ENCODE measurements at places on chromosomes 2 and 18. TPM values are rescaled to one million over a fixed set of nuclear protein-coding genes. Genes with fewer than 3 reads are reported as not detected.

Gene SGO2
- total RNA-seq, result 25.6 TPM

Gene CABYR
- 5.4 TPM for total RNA-seq

GRCh38 chr2:157789933-157790511 is 86.1 kb downstream of the ACVR1 start:
- no peak for DNase-seq

DNA sequence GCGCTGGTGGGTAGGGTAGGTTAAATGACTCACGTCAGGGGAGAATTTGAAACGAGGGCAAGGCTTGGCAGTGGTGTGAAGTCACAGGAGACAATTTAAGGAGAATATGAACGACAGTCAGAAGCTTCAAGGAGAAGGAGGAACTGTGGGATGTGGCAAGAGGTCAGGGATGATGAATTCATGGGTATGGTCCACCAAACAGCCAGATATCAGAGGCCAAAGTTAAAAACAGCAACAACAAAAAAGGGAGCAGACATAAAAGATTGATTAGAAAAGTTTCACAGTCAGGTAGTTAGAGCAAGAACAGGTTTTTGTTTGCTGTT is 1.4 kb upstream of the ZNF396 start:
- no peak for DNase-seq

DNA sequence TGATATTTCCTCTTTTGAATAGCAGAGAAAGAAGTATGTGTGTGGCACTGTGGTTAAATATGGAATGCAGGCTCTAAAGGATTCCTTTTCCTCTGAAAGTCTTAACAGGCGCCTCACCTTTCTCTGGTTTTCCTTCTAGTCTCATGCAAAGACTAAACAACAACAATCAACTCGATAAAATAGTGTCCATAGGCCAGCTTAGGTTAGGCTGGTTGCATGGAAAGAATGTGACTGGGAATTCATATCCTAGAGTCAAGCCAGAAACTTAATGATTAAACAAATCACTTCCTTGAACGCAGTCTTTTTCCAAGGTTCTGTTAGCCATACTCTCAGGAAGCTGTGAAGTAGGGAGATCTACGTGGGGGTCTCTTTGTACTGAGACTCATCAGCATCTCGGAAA is 800.8 kb upstream of the ID2 start:
- DNase-seq, result no peak

DNA sequence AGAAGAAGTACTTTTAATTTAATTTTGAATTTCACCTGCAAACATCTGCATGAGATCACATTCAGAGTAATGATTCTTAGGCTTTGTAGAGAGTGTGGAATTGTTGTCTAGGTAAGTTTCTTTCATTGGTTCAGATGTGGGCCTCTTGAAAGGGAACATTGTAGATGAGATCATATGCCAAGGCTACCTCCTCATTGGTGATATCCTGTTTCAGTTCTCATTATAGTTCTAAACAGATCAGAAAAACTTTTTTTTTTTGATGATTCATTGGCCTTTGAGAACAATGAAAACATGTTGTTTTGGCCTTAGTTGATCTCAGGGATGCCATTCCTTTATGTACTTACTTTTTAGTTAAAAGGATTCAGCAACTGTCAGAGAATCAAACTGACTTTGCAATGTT is 44.5 kb downstream of the EML6 start:
- DNase-seq, result peak; percentile 69

- no peak for DNase-seq
Observed at GRCh38 chr2:10157293-10157692, 34.8 kb downstream of the RRM2 start.

- DNase-seq, result no peak
Observed at GRCh38 chr2:74659462-74659861, 5.4 kb downstream of the SEMA4F start.

- no peak for DNase-seq
Observed at GRCh38 chr2:70943205-70943871, 7.6 kb downstream of the ATP6V1B1 start.

DNA sequence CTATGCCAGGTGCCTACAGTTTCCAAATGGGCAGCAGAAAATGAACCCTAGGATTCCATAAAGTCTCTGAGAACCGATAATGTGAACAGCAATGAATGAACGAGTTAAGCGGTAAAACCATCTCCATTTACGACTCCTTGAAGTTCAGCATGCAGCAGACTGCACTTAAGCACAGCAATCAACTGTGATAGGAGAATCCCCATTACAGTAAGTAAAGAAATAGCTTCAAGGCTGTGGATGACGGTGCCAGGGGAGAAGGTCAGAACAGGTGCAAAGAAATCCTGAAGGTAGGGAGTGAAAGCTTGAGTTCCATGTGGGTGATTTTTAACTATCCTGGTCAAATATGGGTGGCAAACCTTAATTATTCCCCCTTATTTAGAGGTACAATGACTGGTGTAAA is 444.4 kb downstream of the NCKAP5 start:
- no peak for DNase-seq

DNA sequence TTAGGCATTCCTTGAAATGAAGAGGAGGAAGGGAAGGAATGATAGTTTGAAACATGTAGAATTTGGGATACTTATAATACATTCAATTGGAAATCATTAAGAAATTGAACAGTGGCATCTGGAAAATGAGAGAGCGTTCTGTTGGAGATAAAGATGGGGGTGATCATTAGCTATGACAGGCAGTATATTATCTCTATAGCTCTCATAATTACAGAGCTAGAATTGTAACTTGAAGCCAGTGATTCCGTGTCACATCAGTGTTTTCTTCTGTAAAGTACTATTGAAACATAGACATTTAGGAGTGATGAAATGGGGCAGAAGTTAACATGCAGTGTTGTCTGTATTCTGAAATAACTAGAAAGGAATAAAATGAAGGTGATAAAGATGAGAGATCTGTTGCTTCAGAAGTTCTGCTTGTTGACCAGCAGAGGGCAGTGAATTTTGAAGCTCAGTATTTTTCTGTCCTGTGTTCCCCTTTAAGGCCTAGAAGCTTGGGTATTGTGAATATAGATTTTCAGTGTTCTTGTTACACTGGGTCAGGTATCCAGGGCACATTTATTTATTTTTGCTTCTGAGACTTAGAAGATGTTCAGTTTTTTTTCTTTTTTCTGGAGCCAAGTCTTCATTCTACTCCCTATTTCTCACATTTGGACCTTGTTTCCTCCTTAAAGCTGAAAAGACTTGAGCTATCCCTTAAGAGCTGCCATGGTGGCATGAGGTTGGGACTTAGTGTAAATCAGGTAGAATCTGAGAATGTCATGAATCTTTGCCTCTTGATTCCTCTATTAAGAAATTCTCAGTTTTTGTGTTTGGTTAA is 157.4 kb downstream of the TAF4B start:
- DNase-seq, result peak; percentile 64

All from PC-3 (cell line).